ENCODE measurements at places on chromosomes 12 and 14. TPM values are rescaled to one million over a fixed set of nuclear protein-coding genes. Genes with fewer than 3 reads are reported as not detected.

DNA sequence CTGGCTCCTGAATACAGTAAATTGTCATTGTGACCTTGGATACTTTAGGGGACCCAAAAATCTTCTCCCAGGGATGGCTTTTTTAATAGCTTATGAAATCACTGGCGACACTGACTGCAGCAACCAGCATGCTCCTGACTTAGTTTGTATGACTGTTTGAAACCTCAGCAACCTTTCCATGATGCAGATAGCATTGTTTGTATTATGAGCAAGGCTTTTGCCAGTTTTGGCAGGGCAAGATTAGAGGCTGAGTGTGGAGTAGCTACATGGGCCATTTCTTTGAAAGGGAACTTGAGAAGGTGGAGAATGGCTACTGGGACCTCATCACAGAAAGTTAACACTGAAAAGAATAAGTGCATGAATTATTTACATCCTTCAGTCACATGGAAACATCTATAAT is 50.9 kb downstream of the SLC4A8 start:
- H3K4me3 ChIP-seq: no peak overlapping the region
- no peak for DNase-seq
- H3K36me3 ChIP-seq: no peaks in the 10 kb centered on the region

DNA sequence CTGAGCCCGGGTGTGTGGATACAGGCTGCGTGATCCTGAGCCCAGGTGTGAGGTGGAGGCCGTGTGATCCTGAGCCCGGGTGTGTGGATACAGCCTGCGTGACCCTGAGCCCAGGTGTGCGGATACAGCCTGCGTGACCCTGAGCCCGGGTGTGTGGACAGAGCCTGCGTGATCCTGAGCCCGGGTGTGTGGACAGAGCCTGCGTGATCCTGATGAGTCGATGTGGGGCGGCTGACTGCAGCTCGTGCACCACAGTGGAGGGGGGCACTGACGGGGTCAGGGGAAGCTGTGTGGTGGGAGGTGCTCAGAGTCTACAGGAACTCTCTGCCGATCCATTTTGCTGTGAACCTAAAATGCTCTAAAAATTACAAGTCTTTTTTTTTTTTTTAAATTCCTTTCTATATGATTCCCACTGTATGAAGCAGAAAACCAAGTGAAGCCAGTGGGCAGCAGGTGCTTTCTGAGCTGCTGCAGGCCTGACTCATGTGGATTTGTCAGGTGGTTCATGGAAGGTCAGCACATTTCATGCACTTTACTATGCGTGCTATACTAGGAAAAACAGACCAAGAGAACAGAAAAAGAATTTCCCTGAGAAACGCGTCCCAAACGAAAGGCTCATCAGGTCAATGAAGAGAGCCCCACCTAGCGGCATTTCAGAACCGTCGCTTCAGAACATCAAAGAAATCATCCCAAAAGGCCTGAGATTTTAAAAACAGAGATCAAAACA is 19.3 kb downstream of the BRF1 start:
- no peak overlapping the region for H3K4me3 ChIP-seq
- no peak overlapping the region for H3K27ac ChIP-seq

- H3K36me3 ChIP-seq: no peaks in the 10 kb centered on the region
- H3K4me3 ChIP-seq: no peak overlapping the region
- no peak overlapping the region for H3K27ac ChIP-seq
- DNase-seq: no peak
Measured at GRCh38 chr12:49557917-49558215, 10.1 kb downstream of the MCRS1 start.

- H3K4me3 ChIP-seq: no peak overlapping the region
- no peak for DNase-seq
- no peak overlapping the region for H3K27ac ChIP-seq
- no peaks in the 10 kb centered on the region for H3K27me3 ChIP-seq
Measured at GRCh38 chr14:76131071-76131965, 20.4 kb upstream of the GPATCH2L start.

The GPD1 gene
- total RNA-seq: 210 TPM

The DDX11 gene
- 18.3 TPM for total RNA-seq
